ENCODE measurements at places on chromosomes 1 and 21.

DNA sequence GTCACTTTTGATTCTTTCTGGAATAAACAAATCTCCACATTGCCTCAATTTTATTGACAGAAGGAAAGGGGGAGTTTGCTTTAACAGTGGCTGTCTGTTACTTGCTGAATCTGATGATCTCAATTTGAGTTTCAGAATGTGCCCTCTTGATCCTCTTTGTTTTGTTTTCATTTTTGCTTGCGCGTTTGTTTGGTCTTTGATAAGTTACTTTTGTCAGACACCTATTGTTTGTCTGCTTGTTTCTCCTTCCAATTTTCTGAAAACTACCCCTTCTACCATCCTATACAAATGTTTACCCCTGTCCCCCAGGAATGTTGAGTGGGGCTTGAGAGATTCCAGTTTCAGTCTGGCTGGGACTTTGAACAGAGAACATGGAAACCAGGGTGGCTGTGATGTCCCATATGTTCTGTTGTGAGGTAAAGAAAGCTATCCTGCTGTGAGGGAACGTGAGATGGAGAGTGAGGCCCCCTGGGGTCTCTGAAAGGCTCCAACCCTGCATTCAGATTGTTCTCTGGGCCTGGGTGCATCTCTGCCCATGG, 11.8 kb upstream of the XCL2 start:
- no peak for DNase-seq

- DNase-seq: no peak
Measured at GRCh38 chr1:19640363-19641316, 3.5 kb upstream of the NBL1 start.

GRCh38 chr1:107152395-107152794, 11.6 kb downstream of the NTNG1 start:
- no peak for DNase-seq

DNA sequence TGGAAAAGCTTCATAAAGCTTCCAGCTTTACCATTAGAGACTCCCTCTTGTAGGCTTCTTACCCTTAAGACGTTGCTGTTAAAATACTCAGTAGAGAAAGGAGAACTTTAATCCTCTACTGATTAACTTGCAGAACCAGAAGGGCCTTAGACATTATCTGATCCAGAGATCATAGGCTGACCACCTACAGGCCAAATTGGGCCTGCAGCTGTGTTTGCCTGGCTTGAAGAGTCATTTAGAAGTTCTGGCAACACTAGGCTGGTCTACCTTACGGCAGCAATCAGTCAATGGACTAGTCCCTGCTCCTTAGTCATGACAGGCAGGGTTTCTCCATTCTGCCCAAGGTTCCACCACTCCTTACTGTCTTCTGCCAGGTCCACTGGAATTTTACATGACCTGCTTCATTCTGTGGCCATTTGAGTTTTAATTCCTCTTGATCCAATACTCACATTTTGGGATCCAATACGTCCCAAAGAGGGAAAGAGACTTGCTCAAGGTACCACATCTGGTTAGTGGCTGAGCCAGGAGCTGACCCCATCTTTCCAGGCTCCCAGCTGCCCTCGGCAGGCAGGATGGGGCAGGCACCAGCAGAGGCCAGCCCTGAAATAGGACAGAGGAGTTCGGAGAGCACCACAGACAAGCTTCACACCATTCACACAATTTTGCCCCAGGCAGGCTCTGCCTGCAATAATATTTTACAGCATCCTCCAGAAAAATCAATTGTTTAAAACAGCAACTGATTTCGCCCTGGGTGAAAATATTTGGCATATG, 96.8 kb downstream of the TNR start:
- no peak for DNase-seq

DNA sequence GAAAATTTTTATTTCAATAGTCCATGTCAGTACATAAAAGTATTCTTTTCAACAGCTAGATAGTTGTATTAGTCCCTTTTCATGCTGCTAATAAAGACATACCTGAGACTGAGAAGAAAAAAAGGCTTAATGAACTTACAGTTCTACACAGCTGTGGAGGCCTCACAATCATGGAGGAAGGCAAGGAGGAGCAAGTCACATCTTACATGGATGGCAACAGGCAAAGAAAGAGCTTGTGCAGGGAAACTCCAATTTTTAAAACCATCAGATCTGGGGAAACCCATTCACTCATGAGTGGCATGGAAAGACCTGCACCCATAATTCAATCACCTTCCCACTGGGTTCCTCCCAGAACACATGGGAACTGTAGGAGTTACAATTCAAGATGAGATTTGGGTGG, 50.7 kb downstream of the PTGFR start:
- DNase-seq: no peak

GRCh38 chr1:27333717-27334279, 8.0 kb upstream of the SYTL1 start:
- no peak for DNase-seq

- DNase-seq: no peak
Measured at GRCh38 chr21:36261459-36261858, 58.5 kb upstream of the MORC3 start.

GRCh38 chr1:101314244-101314643, 77.4 kb downstream of the S1PR1 start:
- no peak for DNase-seq

- peak; percentile 85 for DNase-seq
Measured at GRCh38 chr1:81800695-81801650, at the start of gene ADGRL2. TSS of gene ADGRL2 (plus strand) at chr1:81800934. CDS start at chr1:81836985, 36,051 bp downstream.

- no peak for DNase-seq
Measured at GRCh38 chr1:204331275-204331674, 28.5 kb downstream of the PLEKHA6 start.

DNA sequence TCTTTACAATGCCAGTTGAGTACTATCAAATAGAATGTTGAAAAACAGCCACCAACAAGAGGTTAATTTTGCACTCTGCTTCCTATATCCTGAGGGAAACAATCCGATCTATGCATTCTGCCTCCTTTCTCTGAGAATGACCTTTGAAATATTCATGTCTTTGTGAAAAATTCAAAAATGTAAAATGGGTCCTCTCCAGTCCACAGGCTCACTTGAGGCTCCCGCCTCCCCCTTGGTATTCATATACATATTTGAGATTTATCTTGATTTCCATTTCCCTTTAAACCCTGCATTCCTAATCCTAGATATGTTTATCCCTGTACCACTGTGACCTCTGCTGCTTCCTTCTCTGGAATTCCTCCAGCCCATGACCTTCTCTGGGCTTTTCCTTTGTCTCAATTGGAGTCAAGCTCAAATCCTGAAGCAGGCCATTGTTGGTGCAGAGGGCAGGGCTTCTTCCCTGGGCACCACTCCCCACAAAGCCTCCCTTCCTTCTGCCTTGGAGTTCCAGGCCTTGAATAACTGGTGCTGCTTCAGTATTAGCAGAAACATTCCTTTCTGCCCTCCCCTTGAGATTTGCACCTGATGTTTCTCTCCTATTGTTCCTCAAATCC, 296.8 kb downstream of the PBX1 start:
- DNase-seq: no peak

DNA sequence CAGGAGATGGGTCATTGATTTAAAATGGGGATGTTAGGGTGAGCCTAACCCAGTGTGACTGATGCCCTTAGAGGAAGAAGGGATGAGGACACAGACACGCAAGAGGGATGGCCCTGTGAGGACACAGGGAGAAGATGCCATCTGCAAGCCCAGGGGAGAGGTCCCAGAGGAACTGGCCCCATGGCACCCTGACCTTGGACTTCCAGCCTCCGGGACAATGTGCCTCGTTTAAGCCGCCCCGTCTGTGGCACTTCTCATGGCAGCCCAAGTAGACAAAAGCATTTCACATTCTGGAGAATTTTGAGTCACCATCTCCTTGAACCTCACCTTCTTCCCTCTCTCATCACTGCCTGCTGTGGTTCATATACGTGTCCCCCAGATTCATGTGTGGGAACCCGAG, 20.1 kb upstream of the PCBP3 start:
- DNase-seq: no peak

GRCh38 chr21:28298251-28298672, 694.4 kb downstream of the LTN1 start:
- DNase-seq: no peak

DNA sequence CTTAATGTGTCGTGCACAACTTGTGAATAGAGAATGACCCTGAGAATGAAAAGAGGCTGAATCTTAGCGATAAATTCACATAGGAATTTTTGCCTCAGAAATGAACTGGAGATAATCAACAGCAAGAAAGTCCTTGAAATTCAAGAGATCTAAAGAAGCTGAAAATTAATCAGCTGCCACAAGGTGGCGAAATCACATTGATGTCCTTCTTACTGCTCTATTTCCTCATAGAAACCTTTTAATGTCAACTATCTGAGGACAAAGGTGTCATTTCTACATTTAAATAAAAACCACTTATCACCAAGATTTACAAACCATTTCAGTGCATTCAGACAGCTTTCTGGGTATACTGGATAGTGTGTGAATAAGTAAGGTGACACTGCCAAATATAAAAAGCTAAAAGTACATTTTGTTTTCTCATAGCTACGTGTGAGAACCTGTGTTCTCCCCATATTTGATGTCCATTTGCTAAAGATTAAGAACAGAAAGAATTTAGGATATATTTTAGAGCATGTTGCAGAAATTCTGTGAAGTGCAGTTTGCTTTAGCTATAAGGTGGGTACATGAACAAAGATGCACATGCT, 485.3 kb upstream of the PTBP2 start:
- peak; percentile 52 for DNase-seq

DNA sequence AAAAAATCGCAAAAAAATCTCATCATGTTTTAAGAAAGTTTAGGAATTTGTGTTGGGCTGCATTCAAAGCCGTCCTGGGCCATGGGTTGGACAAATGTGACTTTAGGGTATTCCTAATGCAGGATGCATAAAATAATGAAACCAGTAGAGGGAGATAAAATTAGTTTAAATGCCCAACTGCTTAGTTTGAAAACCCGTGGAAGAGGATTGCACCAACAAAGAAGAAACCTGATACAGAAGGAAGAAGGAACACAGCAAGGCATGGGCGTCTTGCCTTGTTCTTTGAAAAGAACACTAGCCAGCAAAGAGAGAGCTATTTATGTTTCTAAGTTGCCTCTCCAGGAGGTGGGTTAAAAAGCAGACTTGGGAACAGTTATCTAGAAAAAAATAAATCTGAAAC, 37.9 kb downstream of the WDR3 start:
- DNase-seq: no peak

GRCh38 chr1:19476450-19477190, 8.7 kb downstream of the CAPZB start:
- no peak for DNase-seq

GRCh38 chr1:162502928-162503327, 5.3 kb downstream of the UHMK1 start:
- no peak for DNase-seq

GRCh38 chr1:178273707-178274410, 180.0 kb downstream of the RASAL2 start:
- DNase-seq: no peak

DNA sequence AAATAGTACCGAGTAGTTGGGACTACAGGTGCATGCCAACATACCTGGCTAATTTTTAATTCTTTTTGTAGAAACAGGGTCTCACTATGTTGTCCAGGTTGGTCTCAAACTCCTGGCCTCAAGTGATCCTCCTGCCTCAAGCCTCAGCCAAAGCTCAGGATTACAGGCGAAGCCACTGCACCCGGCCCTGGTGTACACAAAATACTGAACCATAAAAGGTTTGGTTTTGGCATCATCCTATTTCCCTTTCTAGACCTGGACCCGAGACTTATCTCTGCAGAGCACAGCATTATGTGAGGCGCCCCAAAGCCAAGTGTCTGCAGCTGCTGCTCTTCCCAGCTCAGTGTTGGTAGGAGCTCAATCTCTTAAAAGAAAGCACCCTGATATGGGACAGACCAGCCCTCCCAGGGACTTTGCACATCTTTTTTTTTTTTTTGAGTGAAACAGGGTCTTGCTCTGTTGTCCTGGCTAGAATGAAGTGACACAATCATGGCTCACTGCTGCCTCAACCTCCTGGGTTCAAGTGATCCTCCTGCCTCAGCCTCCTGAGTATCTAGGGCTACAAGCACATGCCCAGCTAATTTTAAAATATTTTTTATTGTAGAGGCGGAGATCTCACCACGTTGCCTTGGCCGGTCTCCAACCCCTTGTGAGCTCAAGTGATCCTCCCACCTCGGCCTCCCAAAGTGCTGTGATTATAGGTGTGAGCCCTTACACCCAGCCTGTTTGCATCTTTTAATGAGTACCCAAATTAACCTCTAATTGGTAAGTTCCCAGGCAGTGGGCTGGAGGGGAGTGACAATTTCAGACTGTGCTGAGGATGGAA, 20.4 kb downstream of the TEX35 start:
- DNase-seq: no peak

GRCh38 chr1:24317956-24318614, 1.1 kb upstream of the GRHL3 start:
- no peak for DNase-seq

GRCh38 chr1:177953549-177953948, 16.3 kb downstream of the SEC16B start:
- no peak for DNase-seq

DNA sequence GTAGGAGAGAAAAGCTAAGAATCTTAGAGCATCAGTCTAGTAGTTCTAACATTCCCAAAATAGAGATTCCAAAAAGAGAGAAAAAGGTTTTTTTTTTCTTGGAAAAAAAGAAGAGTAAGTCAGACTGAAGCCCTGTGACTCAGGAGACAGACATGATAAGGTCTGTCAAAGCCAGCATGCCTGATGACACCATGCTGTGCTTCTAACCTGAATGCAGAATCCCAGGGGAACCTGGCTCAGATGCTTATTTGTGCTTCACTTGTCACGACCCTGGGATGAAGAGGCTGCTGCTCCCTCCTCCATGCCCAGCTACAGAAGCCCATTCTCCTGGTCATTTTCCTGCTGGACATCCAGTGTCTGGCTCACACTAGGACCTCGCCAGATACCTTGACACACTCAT, 44.3 kb downstream of the ERICH3 start:
- DNase-seq: no peak

DNA sequence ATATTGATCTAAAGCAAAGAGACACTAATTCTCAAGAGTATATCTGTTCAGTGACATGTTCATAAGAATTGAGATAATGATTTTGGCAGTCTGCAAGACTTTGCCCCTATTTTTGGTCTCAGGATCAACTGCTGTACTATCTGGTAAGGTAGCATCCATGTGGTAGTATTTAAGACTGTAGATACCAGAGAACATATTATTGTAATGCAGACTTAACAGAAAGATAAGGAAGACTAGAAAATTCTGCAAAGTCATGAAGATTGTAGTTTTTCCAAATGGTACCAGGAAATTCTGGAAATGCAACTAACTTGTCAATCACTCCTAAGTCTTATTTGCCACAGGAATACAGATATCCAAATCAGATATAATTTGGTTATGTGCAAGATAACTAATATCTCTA, 35.1 kb downstream of the RNF2 start:
- DNase-seq: no peak

- peak; percentile 68 for DNase-seq
Measured at GRCh38 chr1:233240829-233241682, 54.5 kb downstream of the PCNX2 start.

- DNase-seq: no peak
Measured at GRCh38 chr1:191668525-191668924, 489.7 kb upstream of the RGS18 start.

Measured in body of pancreas (tissue), 4 donors.